ENCODE measurements at places on chromosomes 16 and 17.
A peak's percentile ranks its signal among the peaks of the same experiment; 100 is the strongest.

DNA sequence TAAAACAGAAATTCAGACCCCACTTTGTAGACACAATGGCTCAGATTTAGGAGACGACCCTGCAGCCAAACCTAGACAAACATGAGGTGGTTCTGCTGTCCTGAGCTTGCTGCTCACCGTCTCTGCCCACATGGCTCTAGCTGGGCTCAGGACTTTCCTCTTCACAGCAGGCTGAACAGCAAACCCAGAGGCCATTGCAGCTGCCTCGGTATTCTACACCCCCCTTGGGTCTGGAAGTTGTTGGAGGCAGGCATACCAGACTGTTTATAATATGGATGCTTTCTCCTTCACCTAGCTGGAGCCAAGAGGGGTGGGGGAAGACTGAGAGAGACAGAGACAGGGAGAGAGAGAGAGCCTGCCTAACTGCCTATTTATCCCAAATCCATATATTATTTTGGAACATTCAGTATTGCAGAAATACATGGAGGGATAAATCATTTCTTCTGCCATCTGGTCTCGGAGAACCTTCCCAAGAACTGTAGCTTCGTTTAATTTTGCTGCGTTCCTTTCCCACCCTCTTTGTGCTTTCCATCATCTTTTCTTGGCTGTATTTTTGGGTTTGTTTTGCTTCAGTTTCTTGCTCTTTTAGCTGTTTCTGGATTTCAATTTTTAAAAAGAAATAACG lies 628.2 kb upstream of the RBFOX1 start:
- no peak for DNase-seq

- no peak for DNase-seq
Measured at GRCh38 chr16:10776280-10776679, 32.6 kb downstream of the NUBP1 start.

DNA sequence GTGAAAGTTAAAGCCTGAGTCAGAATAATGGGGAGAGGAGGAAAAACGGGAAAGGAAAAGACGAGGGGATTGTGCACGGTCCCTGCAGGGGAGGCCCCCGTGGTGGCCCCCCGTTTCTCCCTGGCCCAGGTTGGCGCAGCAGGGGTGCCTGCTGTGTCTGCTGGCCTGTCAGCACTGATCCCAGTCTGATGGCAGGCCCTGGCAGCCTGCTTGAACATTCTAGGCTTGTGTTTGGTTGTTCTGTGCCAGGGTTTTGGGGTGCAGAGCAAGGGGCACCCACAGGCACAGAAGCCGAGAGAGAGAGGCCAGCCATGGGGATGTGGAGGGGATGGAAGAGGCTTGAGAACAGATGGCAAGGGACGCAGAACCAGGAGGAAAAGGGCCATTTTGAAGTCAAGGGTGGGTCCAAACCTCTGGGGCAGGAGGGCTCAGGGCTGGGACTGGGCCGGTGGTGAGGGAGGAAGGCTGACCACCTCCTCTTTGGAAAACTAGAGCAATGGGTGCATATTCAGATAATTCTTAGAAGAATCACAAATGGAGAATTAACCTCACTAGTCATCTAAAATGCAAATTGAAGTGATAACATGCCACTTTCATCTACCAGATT lies 35.9 kb downstream of the TBX4 start:
- no peak for DNase-seq

DNA sequence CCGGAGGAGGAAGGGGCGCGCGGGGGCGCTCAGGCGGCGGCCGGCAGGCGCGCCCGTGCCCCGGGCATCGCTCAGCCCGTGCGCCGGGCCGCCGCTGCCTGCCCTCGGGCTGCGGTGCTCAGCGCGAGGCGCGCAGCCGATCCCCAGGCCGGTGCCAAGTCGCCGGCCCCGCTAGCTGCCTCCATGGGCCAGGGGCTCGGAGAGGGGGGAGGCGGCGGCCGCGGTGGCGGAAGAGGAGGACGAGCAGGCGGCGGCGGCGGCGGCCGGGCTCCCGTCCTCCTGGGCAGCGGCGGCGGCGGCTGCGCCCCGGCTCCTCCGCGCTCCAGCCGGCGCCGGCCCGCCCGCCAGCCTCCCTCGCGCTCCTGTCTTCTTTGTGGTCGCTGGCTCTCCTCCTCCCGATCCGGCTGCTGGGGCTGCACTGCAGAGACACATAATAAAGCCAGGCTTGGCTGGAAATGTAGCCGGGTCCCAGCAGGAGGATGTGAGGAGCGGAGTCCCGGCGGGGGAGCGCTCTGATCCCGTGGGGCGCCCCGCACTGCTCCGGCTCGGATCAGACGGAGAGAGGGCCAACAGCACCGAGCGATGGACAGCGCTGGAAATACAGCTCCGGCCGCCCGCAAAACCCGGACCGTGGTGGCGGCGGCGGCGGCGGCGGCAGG lies 889 bp upstream of the ZNF423 start:
- DNase-seq, result peak; percentile 70

- DNase-seq, result peak; percentile 44
Measured at GRCh38 chr16:51321251-51321650, 170.2 kb upstream of the SALL1 start.

- DNase-seq, result no peak
Measured at GRCh38 chr17:35428229-35428628, 4.1 kb downstream of the SLFN12 start.

DNA sequence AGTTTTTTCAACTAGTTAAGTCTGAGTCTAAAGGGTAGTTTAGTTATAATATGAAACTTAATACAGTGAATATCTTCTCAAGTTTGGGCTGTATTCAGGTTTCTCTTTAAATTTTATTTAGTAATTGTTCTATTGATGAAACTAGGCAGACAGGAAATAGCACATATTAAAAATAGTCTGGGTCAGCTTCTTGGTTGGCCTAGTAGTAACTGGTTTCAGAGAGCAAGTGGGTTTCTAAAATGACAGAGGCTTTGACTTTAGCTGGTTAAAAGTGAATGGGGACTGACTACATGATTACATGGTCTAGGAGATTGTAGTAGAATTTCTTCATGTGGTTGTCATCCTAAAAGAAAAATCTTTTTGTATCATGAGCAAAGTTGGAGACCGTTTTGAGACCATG lies 46.8 kb downstream of the OMG start:
- DNase-seq, result peak; percentile 17

DNA sequence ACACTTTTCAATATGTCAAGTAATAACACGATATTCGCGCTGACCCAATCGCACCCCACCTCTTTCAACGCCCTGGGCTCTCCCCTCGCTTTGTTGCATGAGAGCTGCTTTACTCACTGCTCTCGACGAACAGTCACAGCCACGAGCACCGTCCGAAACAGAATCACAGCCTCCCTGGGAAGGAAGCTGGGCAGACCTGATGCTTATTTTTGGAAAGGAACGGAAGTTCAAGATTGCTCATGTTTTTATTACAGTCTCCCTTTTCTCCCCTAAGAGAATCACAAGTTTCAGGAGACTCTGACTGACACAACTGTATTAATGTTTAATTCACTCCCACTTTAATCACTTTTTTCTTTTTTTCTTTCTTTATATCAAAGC lies 67.8 kb downstream of the ANKRD11 start:
- DNase-seq, result peak; percentile 80
